Esophagus muscularis mucosa (tissue), 4 donors: ENCODE measurements at places on chromosomes 7 and 10. TPM values are rescaled to one million over a fixed set of nuclear protein-coding genes. Genes with fewer than 3 reads are reported as not detected.

The C7orf33 gene
- total RNA-seq, result not detected

The PPP1R3A gene
- total RNA-seq, result 0.17 TPM

The SPDYE1 gene
- total RNA-seq, result not detected

The ZNF853 gene
- total RNA-seq, result 16.9 TPM

The CFAP69 gene
- 8.0 TPM for total RNA-seq
